ENCODE measurements at places on chromosomes 16 and 17. TPM values are rescaled to one million over a fixed set of nuclear protein-coding genes. Genes with fewer than 3 reads are reported as not detected.

RAI1 gene
- polyA plus RNA-seq, result 26.2 TPM

TOP2A gene
- 68.4 TPM for polyA plus RNA-seq

GRCh38 chr17:49995055-49995738 is at the start of gene DLX3:
Gene DLX3 (minus strand): TSS chr17:49995224. CDS start chr17:49994998, 226 bp downstream.
- DNase-seq, result peak; percentile 56

- no peak for DNase-seq
Observed at GRCh38 chr17:44268709-44269534, 987 bp upstream of the SLC4A1 start.

AATF gene
- 33.4 TPM for polyA plus RNA-seq

- no peak for DNase-seq
Observed at GRCh38 chr16:13150181-13150885, 248.9 kb downstream of the SHISA9 start.

DNA sequence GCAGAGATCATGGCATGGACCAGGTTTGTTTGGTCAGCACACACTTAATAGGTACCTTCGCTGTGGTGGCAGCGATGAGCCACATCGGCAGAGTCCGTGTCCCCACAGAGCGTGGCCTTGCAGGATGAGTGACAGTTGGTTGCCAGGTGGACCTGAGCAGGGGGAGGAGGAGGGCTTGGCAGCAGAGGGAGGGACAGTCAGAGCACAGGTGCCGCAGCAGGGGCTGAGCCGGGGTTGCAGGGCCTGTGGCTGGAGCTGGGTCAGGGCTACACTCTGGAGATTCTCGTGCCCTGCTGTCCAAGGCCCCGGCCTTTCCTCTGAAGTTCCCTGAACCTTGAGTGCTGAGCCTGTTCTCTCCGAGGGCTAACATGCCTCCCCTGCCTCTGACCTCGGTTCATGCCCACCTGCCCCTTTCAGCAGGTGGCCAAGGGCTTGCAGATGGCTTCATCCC is 24.8 kb downstream of the POLR3E start:
- no peak for DNase-seq

AMDHD2 gene
- polyA plus RNA-seq, result 88.0 TPM

GRCh38 chr16:61471737-61472136 is 564.5 kb downstream of the CDH8 start:
- DNase-seq, result no peak

DNA sequence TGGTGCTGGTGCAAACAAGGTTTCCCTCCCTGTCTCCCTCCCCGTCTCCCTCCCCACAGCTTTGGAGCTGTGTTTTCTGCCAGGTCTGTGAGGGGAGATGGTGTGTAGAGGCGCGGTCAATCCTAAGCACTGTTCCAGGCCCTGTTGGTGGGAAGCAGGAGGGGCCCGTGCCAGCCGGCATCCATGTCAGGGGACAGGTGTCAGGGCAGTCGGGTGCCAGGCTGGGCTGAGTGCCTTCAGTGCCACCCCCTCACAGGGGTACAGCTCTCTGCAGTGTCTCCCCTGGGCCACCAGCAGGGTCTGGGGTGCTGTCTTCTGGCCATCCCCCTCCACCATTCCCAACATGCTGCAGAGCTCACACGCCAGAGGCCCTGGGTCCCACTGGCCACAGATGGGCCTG is 73.6 kb downstream of the KLHDC4 start:
- DNase-seq, result no peak

DNA sequence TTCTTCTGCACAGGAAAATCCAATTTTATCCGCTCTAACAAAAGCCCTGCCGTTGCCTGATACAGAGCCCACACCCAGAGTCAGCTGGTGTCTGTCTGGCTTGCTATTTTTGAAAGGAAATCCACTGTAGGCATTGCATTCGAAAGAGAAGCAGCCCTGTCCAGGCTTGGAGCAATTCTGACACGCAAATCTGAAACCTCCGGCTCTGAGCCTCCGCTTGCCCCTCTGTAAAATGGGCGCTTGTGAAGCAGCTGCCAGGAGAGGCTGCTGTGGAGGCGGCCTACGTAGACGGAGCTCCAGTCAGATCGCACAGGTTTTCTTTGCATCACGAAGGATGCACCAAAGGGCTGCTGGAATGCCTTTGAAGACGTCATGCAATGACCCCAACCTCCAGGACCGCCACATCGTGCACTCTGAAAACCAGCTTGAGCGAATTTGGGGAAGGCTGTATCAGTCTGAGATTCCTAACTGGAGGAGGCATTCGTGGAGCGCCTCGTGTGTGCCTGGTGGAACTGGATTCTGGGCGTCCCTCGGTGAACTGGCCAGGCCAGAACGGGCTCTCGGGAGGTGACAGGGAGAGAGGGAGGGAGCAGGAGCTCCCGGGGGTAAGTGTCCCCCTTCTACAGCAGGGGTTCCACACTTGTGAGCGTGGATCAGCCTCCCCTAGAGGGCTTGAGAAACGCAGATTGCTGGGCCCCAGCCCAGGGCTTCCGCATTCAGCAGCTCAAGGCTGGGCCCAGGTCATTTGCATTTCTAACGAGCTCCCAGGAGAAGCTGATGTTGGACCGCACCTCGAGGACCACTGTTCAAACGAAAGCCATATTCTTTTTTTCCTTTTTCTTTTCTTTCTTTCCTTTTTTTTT is 215.5 kb downstream of the MRTFB start:
- no peak for DNase-seq

GRCh38 chr16:87404764-87405625 is 12.9 kb downstream of the MAP1LC3B start:
- no peak for DNase-seq

DNA sequence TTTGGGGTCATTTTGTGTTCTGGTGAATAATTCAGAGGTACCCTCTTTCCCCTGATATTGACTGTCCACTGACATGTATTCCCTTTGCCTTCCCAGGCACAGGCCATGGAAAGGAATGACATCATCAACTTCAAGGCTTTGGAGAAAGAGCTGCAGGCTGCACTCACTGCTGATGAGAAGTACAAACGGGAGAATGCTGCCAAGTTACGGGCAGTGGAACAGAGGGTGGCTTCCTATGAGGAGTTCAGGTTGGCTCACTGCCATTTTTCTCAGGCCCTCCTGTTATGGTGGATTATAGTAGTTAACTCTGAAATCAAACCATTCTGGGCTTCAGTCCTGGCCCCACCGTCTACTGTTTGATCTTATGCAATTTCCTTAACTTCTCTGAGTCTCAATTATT is 1.6 kb upstream of the EFTUD2 start:
- peak; percentile 26 for DNase-seq

NOG gene
- 3.0 TPM for polyA plus RNA-seq

DNA sequence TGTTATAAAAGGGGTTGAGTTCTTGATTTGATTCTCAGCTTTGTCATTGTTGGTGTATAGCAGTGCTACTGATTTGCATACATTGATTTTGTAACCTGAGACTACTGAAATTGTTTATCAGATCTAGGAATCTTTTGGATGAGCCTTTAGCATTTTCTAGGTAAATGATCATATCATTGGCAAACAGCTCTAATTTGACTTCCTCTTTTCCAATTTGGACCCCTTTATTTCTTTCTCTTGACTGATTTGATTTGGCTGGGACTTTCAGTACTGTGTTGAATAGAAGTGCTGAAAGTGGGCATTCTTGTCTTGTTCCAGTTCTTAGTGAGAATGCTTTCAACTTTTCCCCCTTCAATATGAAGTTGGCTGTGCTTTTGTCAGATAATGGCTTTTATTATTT is 45.4 kb downstream of the ITGAM start:
- DNase-seq, result no peak

GRCh38 chr16:58556678-58557077 is 41.4 kb downstream of the SETD6 start:
- DNase-seq, result no peak

DNA sequence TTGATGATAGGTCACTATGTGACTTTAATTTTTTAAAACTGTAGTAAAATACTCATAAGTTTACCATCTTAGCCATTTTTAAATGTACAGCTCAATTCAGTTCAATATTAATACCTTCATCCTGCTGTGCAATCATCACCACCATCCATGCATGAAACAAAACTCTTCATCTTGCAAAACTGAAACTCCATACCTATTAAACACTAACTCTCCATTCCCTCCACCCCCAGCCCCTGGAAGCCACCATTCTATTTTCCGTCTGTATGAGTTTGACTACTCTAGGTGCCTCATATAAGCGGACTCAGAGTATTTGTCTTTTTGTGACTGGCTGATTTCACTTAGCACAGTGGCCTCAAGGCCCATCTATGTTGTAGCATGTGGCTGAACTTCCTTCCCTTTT is 9.4 kb upstream of the CNEP1R1 start:
- no peak for DNase-seq

DNA sequence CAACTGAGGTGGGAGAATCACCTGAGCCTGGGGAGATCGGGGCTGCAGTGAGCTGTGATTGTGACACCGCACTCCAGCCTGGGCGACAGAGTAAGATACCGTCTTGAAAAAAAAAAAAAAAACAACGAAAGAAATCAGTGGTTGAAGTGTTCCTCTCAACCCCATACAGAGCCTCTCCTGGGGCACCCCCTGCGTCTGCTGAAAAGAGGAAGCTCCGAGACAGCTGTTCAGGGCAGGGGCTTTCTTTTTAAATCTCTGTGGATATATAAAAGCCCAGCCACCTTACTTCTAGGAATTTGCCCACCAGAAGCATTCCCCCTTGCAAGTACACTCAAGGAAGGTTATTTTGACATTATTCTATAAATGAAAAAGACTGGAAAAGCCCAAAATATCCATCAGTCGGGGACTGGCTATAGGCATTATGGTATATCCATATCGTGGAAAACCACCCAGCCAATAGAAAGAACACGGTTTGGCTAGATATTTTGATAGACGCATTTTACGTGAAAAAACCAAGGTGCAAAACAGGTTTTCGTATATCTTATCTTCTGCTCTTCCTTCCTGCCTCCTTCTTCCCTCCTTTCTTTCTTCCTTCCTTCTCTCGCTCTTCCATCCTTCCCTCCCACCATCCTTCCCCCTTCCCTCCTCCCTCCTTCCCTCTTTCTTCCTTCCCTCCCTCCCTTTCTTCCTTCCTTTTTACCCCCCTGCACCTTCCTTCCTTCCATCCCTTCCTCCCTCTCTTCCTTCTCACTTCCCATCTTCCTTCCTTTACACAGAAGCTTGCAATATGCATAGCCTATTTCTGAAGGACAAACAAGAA is 9.2 kb upstream of the CCL22 start:
- no peak for DNase-seq

Data from large intestine (tissue), 12 donors.